Renal cortical epithelial cell (primary cell): ENCODE measurements at places on chromosomes 12 and 14. TPM values are rescaled to one million over a fixed set of nuclear protein-coding genes. Genes with fewer than 3 reads are reported as not detected.

RFX4 gene
- not detected in 2 replicates for total RNA-seq

OR6C4 gene
- total RNA-seq = not detected in 2 replicates

IL26 gene
- not detected in 2 replicates for total RNA-seq

BMAL2 gene
- total RNA-seq = 24.6 and 65.5 TPM in 2 replicates

IQSEC3 gene
- 0.10 TPM in 1 of 2 replicates, not detected in the other for total RNA-seq

KRT5 gene
- 0.70 and 10.2 TPM in 2 replicates for total RNA-seq

CARMIL3 gene
- total RNA-seq = 0.10 TPM in 1 of 2 replicates, not detected in the other

WNT5B gene
- 11.0 and 102 TPM in 2 replicates for total RNA-seq

RASSF9 gene
- total RNA-seq = 0.69 and 5.0 TPM in 2 replicates

GRCh38 chr12:110919720-110920119 lies 659 bp downstream of the MYL2 start:
- no peak for DNase-seq

DNA sequence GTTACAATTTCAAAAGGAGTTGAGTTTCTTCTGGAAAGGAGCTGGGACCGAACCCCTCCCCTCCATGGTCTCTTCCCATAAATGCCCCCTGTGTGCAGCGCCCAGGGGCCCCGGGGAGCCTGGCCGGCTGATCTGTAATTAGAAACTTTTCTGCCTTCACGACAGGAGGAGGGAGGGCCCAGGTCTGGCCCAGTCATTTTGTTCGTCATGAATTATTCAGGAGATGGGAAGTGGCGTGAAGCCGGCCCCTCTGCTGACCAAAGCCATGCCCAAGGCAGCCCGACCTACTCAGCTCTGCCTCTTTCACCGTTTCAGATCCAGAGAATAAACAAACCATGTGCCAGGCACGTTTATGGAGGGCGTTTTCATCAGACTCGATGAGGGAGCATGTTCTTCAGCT lies 33.3 kb upstream of the MSI1 start:
- peak; percentile 52 for DNase-seq

DNA sequence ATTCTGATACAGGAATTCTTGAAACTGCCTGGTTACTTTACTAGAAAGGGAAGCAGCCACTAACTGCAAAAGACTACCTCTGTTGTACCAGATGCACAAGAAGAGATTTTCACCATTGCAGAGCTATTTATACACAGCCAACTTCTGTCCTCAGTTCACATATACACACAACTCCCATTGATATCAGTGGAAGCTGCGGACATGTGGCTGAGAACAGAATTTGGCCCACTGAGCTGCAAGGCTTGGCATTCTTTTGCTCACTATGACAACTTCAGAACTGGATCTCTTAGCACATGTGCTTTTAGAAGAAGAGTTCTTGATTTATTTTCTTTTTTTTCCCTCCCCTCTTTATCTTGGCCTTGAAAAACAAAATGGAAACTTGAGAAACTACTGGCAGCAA lies 28.3 kb downstream of the PTPRO start:
- DNase-seq = no peak

DNA sequence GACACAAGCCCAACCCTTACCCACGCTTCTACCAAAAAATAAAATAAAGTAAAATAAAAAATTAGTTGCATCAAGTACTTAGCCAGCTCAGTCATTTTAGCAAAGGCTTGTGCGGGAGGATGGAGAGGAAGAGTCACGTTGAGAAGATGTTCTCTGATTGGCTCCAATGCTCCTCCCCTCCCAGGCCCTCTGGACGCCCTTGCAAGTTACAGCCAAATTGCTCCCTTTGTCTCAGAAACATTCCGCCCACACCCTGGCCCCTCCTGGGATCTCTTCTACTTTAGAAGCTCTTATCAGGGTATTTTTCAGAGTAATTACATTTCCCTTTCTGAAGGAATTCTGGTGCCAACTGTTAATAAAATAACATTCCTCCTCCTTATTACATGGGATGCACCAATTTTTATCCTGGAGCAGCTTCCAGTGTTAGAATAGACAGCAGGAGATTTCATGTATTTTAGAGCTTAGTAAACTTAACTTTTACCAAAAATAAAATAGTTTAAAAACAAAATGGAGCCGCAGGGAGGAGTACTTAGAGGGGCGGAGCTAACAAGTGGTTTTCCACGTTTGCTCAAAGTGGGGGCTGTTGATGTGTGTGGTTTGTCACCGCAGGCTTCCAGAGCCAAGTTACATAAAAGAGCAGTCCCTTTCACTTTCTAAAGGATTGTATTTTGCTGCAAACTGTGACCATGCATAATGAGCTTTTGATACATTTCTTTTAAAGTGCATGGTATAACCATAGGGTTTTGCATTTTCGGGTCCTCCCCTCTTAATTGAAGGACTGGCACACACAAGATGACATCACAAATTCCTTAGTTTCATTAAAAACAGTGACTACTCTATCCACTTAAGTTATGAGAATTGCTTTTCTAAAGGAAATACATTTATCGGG lies 71.7 kb upstream of the RAP1B start:
- peak; percentile 78 for DNase-seq

DNA sequence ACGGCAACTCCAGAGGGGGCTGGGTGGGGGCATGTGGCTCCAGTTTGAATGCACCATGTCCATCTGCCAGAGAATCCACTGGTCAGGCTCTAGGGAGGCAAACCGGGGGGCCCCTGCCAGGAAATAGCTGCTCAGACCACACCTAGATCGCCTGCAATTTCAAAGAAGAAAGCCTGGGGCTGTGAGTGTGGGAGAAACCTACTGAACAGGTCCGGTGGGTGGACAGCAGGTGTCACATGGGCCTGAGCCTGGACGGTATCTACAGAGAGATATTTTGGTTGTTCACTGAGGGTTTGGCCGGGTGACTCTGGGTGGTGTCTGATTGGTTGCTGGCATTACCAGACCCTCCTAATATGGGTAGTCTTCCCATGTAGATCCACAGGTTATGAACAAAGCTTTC lies 32.0 kb downstream of the DAO start:
- DNase-seq = peak; percentile 7
